ENCODE measurements at places on chromosomes 16 and 17.
A peak's percentile ranks its signal among the peaks of the same experiment; 100 is the strongest.

GRCh38 chr16:23829454-23829853 is 6.3 kb upstream of the PRKCB start:
- DNase-seq, result no peak

GRCh38 chr17:59878624-59879023 is 14.1 kb downstream of the TUBD1 start:
- no peak for DNase-seq

DNA sequence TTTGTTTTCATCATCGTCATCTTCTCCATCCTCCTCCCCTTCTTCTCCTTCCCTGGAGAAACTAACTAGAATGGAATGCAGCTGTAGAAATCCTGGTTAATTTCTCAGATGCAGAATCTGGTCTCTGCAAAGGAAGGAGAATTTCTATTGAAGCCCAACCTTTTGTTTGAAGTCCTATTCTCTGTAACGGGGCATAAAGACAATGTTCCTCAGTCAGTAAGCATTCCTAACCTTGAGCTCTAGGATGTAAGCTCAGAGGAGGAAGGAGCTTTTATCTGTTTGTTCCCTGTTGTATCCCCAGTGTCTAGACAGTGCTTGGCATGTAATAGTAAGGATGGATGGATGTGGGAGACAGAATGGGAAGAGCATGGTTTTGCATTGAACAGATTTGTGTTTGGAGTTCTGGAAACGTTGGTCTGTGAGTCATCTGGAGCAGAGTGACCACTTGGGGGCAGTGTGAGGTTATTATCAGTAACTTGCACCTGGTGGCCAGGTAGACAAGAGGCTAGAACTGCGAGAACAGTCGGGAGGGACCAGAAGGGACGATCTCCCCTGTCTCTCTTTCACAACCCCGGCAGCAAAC is 363.7 kb downstream of the SNX29 start:
- DNase-seq, result peak; percentile 47

DNA sequence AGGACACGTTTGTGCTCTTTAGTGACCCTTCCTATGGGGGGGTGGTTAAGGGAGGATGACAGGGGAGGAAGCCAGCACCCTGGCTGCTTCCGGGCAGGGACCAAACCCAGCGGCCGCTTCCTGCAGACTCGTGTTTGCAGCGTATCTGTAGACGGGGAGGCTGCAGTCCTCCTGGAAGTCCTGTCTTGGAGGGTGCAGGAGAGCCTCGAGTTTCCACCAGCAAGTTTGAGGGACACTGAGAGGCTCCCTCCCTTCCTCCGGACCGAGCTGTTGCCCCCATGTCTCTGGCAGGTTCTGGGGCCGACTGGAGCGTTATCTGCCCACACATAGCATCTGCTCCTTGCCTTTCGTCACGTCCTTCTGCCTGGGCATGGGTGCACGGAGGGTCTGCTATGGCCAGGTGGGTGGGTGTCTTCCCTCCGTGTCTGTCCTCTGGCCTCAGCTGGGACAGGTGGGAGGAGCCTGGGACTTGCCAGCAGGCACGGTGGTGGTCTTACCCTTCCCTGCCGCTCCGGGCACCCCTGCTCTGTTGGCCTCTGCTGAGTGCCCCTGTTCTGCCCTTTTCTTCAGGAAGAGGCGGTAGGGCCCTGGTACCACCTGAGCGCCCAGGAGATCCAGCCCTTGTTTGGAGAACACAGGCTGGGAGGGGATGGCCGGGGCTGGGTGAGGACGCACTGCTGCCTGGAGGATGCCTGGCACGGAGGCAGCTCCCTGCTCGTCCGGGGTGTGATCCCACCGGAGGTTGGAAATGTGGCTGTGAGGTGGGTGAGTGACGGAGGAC is 8.8 kb downstream of the ENGASE start:
- DNase-seq, result no peak

Measured in SW480 (cell line).